HS-27A (cell line): ENCODE measurements at places on chromosomes 5 and 9.

- DNase-seq = no peak
Observed at GRCh38 chr9:136441681-136442245, 2.1 kb upstream of the INPP5E start.

GRCh38 chr5:73155271-73156222 lies 17.4 kb upstream of the TMEM174 start:
- DNase-seq = no peak

DNA sequence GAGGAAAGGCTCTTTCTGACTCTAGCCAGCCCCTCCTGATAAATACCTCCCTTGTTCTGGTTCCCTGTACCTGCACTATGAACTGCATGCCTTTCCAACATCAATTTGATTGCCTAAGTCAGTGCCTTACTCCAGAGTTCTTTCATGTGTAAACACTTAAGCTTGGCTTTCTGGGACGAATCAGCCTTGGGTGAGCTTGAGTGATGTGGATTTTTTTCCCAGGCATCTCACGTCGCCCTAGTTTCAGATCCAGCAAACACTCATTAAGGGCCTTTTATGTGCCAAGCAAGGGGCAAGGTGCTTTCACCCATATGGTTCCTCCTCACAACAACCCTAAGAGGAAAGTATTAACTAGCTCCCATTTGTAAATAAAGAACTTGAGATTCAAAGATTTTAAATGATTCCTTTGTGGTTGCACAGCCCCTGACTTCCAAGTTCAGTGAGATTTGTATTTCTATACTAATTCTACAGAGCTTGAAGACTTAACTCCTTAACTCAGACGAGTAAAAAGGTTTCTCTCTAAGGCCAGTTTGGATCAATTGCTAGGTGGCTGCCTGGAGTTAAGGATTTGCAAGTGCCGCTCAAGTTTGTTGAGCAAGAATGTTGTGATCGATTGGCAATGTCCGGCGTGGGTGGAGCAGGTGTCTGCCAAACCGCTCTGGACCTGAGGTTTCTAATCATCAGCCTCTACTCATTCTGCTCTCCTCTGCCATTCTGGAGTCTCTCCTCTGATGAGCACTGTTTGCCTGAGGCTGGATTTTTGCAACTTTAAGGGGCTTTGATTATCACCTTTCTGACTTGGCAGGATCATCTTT lies 20.2 kb upstream of the TJP2 start:
- no peak for DNase-seq

DNA sequence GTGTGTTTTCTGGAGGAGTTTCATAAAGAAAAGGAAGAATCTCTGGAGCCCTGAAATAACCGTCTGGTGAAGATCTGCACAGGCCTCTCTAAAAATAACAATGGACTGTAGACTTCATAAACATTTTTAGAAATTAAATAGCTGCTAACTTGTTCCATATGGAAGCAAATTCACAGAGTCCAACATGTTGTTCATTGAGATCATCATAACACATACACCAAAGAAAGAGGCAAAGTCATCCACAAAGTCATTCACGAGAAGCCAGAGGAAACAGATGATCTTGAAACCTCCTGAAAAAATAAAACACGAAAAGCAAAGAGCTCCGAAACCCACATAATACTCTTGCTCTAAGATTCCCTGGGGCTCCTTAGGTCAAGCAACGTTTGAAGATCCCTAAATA lies 347.8 kb downstream of the EFNA5 start:
- no peak for DNase-seq

DNA sequence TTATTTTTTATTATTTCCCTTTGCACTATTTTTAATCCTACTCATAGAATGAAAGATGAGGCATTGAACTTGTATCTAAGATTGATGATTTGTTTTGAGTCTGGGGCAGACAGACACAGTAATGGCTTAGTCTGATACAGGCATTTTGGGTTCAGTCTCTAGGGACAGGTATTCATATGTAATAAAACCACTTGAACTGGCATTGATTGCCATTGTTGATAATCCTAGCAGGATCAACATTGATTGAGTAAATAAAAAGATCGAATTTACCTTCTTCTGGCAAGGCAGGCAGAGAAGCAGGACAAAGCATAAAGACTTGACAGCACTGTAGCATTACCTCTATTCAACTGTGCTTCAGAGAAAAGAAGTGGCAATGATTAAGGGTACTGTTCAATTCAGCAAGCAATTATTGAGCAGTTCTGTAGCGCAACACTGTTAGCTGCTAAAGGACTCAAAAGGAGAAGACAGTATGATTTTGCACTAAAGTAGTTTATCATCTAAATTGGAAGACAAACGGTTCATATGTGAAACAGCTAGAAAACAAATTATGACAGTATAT lies 144.4 kb downstream of the COMMD10 start:
- DNase-seq = no peak

DNA sequence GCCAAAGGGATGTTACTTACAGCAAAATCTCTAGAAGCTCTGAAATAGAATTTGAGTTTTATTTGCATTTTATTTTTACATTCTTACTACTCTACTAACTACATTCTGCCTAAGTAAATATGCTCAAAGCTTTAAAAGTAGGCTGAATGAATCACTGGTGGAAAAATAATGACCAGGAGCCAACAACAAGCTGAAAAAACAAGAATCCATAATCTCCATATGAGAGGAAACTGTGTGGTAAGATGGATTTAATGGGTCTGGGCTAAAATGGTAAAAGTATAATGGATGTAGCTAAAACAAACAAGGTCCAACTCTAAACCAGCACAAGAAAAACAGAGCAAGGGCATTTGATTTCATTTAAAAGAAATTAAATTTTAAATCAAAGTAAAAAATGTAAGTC lies 525.8 kb upstream of the FTMT start:
- DNase-seq = no peak

GRCh38 chr5:103422756-103423155 lies 139.8 kb downstream of the NUDT12 start:
- no peak for DNase-seq

- no peak for DNase-seq
Observed at GRCh38 chr9:123465304-123465703, 109.3 kb downstream of the CRB2 start.

DNA sequence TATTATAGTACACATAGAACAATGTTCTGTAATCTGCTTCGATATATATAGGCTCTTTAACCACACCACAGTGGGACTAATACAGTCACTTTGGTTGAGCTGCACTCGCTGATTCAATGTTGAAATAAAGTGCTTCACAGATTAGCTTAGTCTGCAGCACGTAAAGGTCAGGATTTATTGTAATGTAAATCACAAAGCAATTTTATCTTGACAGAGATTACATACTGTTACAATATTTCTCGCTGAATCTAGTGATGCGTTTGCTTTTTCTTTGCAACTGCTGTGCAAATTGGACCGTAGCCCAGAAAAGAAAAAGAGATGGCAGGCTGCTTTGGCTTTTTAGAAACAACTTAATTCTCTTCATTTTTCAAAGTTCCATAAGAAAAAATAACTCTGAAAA lies 52.9 kb downstream of the CETN3 start:
- no peak for DNase-seq

DNA sequence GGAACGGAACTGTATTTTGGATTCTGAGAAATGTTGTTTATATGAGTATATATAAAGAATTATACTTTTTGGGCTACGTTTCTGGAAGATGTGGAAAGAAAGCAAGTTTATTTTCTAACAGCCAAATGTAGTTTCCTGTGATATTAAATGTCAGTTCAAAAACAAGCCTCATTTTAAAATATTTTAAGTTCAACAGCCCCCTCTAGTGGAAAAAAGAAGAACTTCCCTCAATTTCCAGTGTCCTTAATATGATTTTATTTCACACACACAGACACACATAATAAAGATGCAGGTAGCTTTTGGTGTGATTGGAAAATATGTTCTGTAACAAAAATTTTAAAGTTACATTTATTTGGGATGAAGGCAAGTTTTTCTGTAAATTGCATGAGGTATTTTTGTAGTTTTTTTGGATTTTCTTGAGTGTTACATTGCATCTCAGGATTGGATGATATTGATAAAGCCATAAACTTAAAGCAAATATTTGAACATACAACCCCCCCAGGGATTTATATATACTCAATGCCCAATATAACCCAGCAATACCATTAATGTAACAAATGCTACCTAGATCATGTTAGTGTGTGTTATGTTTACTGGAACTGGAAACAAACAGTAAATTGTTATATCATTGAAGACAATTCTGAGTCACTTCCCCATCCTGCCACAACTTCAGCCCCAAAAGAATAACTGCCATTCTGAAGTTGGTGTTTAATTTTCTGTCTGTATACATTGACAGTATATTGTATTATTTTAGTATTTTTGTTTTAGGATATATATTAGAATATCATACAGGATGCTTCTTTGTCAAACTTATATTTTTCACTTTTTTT lies 54.0 kb downstream of the CCDC171 start:
- no peak for DNase-seq

DNA sequence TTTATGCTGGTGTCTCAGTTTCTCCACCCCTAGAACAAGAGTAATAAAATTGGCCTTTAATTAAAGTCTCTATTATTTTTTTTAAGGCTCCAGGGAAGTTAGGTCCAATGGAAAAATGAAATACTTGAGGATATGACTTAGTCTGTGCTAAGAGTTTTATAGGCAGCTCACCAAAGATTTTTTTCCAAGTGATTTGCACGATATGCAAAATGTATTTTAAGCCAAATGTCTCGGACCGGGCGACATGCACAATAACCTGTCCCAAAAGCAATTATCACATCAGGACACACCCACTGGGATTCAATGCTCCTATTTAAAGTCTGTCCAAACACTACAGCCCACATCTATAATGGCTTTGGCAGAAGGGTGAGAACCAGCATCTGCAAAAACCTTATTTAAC lies 136.1 kb upstream of the ANKH start:
- no peak for DNase-seq

DNA sequence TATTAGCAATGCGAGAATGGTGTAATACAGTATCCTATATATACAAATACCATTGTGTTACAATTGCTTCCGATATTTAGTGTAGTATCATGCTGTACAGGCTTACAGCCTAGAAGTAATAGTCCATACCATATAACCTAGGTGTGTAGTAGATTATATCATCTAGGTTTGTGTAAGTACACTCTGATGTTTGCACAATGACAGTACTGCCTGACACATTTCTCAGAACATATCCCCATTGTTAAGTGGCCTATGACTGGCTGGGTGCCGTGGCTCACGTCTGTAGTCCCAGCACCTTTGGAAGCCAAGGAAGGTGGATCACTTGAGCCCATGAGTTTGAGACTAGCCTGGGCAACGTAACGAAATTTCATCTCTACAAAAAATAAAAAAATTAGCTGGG lies 124.6 kb downstream of the PAM start:
- no peak for DNase-seq

DNA sequence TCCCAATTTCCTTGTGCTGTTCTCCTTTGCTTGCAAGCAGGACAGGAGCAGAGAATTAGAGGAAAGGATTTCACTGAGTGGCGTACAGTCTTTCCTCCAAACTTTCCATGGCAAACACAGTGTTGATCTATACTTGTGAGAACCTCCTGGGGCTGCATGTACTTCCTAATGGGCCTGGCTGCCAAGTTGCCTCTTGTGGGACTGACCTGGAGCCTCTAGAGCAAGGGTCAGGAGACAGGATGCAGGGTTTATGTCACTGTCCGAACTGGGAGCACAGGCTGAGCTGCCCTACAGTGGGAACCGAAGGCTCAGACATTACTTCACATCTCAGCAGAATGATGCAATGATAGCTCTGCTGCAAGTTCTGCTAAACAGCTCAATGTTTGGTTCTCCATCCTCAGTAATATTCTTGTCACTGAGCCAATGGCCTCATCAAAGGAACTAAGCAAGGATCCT lies 102.3 kb downstream of the ENC1 start:
- no peak for DNase-seq

GRCh38 chr9:103242025-103242424 lies 246.9 kb downstream of the CYLC2 start:
- no peak for DNase-seq

GRCh38 chr5:63263411-63263810 lies 684.8 kb downstream of the LRRC70 start:
- DNase-seq = no peak

- no peak for DNase-seq
Observed at GRCh38 chr9:110187126-110187525, 20.8 kb downstream of the C9orf152 start.

- DNase-seq = no peak
Observed at GRCh38 chr9:4844056-4844838, 51.5 kb downstream of the RCL1 start.

DNA sequence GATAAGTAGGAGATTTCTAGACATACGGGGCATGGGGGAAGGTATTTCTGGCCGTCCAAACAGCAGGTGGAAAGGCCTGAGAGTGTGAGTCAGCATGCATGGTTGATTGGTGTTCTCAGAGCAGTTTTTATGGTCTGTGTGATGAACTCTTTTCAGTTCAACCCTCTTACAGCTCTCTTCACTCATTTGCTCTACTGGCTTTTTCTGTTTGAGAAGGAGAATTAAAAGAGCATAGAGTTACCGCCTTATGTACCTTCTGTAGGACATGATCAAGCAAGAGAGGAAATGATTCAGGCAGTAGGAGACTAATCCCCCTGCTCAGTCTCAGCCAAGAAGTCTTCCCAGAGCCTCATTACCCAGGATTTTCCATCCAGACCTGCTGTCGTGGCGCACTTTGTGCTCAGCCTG lies 92.4 kb downstream of the PRDM6 start:
- no peak for DNase-seq

DNA sequence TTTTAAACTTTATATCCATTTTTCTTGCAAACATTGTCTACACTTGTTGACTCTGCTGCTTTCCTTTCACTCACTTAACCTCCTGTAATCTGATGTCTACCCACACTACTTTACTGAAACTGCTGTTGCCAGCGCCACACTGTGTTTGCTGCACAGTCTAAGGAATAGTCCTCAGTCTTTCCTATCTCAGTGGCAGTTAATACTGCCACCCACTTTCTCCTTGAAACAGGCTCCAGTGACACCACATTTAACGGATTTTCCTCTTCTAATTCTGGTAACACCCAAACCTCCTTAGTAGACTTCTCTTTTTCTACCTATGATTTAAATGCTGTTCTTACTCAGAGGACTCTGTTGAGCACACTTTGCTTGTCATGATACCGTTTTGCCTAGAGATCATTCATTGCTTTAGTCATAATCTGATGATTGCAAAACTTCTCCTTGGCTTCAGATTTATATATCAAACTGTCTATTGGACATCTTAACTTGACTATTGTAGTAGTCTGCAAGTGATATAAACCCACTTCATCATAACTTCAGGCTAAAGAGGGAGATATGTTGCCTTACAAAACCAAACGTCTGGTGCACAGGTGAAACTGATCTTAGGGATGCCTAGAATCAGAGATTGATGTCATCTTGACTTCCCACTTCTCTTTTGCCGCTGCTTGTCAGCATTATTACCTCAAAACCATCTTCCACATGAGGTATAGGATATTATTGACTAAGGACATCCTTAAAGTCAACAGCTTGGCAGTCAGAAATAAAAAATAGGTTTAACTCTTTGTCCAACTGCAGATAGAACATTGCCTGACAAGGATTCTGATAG lies 94.1 kb downstream of the CDC42SE2 start:
- DNase-seq = no peak

DNA sequence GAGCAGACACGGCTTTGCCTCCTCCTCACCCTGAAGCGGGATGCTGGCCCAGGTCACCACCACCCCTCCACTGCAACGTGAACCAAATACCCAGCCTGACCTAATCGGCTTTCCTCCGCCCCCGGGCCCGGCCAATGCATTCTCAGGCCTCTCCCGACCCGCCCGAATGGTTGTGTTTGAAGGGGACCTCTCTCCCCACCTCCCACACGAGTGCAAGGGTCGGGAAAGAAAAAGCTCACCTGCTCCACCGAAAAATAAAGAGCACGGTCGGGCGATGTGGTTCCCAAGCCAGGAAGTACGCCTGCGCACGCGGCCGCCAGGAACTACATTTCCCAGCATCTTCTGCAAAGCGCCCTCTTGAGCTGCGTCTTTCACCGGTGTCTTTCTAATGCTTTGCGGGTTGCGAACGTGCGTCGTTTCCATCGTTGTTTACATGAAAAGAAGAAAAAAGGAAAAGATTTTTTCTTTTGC lies at the start of gene ZNF883:
ZNF883 (minus strand) TSS at position 282 of the 471 bp plus-strand sequence.
- DNase-seq = peak; percentile 20
